ENCODE measurements at places on chromosomes 12 and 14. TPM values are rescaled to one million over a fixed set of nuclear protein-coding genes. Genes with fewer than 3 reads are reported as not detected.

TMEM132C gene
- total RNA-seq, result 1.2 TPM

GRCh38 chr14:61335671-61336275 lies 14.4 kb downstream of the PRKCH start:
- DNase-seq, result no peak

DNA sequence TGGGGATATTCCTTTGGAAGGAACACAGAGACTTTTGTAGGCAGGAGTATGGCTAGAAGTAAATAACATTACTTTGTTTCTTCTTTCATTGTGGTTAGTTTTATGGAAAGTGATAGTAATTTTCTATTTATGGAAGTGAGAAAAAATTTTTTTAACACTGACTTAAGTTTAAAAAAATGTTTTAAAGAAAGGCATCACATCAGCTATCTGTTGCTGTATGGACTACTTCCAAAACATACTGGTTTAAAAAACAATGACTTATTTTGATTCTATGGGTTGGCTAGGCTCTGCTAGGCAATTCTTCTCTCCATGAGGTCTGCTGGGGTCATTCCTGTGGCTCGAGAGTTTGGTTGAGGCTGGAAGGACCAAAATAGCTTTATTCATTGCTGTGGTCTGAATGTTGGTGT lies 31.7 kb upstream of the SLC38A2 start:
- DNase-seq, result no peak

- no peak for DNase-seq
These were observed 250.8 kb downstream of the SLC6A15 start for GRCh38 chr12:84661786-84662185.

TDRD9 gene
- total RNA-seq, result 0.98 TPM

GRCh38 chr14:103501921-103502669 lies 20.5 kb downstream of the CKB start:
- no peak for DNase-seq

CPM gene
- 130 TPM for total RNA-seq

DNA sequence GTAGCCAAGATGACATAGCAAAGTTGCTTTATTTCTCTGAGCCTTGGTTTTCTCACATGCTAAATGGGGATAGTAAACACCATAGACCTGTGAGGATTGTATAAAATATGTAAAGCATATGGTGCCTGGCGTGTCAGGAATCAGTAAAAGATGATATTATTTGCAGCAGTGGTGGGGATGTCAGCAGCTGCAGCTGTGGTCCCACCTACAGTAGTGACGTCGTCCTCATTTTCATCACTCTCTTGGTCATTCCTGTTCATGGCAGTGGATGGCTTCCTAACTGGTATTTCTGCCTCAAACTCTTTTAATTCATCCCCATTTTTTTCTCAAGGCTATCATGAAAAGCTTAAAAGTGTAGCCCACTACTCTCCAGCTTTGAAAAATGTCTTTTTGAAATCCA lies 12.1 kb downstream of the BMAL2 start:
- no peak for DNase-seq

TEX52 gene
- total RNA-seq, result not detected
